HepG2 (cell line): ENCODE measurements at places on chromosomes 1 and 21.

DNA sequence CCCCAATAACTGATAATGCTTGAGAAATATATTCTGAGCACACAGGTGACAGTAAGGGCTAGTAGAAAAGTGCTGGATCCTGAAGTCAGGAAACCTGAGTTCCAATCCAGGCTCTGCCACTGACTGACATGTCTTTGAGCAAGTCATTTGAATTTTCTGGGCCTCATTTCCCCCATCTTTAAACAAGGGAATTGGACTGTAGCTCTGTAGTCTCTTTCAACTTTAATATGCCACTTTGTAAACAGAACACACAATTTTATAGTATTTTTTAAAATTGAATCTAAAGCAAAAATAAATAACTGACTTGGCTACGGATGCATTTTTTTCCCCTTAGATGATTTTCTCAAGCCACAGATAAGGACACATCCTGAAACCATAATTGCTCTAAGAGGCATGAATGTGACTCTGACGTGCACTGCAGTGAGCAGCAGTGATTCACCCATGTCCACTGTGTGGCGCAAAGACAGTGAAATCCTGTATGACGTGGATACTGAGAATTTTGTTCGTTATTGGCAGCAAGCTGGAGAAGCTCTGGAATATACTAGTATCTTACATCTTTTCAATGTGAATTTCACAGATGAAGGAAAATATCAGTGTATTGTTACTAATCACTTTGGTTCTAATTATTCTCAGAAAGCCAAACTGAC is 37.0 kb downstream of the LRIG2 start:
- no peaks in the 10 kb centered on the region for H3K27me3 ChIP-seq
- no peak for DNase-seq
- H3K36me3 ChIP-seq, result peaks cover 65% of the 10 kb centered on the region
- no peak overlapping the region for H3K27ac ChIP-seq

- no peak overlapping the region for H3K27ac ChIP-seq
- DNase-seq, result no peak
- H3K36me3 ChIP-seq, result no peaks in the 10 kb centered on the region
- H3K27me3 ChIP-seq, result no peaks in the 10 kb centered on the region
- H3K4me3 ChIP-seq, result no peak overlapping the region
Observed at GRCh38 chr1:16900751-16901150, 5.0 kb downstream of the RNU1-2 start.

GRCh38 chr21:19684328-19684727 is 1280.7 kb upstream of the TMPRSS15 start:
- no peak overlapping the region for H3K4me3 ChIP-seq
- no peaks in the 10 kb centered on the region for H3K4me1 ChIP-seq
- H3K27ac ChIP-seq, result no peak overlapping the region
- DNase-seq, result no peak
- H3K27me3 ChIP-seq, result no peaks in the 10 kb centered on the region

DNA sequence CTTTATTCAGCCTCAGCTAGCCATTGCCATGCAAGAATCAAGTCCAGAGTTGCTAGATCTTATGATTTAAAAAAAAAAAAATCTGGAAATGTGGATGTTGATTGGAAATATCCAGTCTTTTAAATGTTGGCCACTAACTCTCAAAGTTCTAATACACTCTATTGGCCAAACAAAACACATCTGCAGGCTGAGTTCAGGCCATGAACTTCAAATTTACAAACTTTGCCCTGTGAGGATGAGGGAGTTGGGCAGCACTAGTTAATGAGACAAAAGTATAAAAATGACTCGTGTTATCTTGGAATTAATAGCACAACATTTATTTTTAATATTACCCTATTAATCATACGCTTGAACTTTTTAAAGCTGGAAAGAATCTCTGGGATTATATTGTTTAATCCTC is 432.3 kb downstream of the PLPP3 start:
- no peaks in the 10 kb centered on the region for H3K36me3 ChIP-seq
- no peak for DNase-seq
- H3K27ac ChIP-seq, result no peak overlapping the region
- no peaks in the 10 kb centered on the region for H3K27me3 ChIP-seq
- no peaks in the 10 kb centered on the region for H3K4me1 ChIP-seq

DNA sequence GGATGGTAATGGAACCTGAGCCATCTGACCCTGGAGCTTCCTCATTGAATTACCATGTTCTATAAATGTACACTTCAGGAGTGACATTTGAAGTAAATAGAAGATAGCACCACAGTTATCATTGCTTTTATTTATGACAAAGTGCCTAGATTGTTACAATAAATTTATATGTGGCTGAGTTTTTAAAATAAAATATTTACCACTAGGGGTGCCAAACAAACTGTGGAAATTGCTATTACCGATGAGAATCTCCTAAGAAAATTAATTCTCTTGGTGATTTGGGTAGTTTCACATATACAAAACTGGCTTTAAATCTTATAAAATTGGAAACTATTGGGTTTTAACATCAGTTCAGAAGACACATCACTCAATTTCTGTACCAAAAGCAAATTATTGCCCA is 1.4 kb upstream of the TNR start:
- no peaks in the 10 kb centered on the region for H3K36me3 ChIP-seq
- no peaks in the 10 kb centered on the region for H3K27me3 ChIP-seq
- H3K27ac ChIP-seq, result no peak overlapping the region
- DNase-seq, result no peak

DNA sequence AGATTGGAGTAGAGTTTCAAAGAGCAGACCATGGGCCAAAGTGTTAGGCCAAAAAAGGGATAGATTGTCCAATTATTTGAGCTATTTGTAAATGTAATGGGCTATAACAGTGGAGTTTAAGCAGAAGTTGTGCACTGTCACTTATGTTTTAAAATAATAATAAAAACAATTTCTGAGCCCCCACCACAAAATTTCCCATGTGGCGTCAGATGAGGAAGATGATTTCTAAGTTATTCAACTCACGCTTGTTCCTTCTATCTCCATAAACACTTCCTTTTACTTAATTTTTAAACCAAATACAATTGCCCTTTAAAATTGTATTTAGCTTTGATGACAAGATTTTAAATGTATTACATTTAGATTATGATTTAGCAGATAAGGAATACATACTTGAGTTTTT is 330.0 kb downstream of the PTPRC start:
- no peak overlapping the region for H3K4me3 ChIP-seq
- H3K27me3 ChIP-seq, result no peaks in the 10 kb centered on the region
- H3K4me1 ChIP-seq, result no peaks in the 10 kb centered on the region
- DNase-seq, result no peak
- H3K36me3 ChIP-seq, result no peaks in the 10 kb centered on the region

GRCh38 chr1:150622303-150622975 is 7.0 kb downstream of the ENSA start:
- H3K27me3 ChIP-seq, result no peaks in the 10 kb centered on the region
- DNase-seq, result no peak
- no peak overlapping the region for H3K4me3 ChIP-seq
- H3K4me1 ChIP-seq, result peaks cover 43% of the 10 kb centered on the region
- peaks cover 17% of the 10 kb centered on the region for H3K36me3 ChIP-seq

- no peaks in the 10 kb centered on the region; the same call in 2 of the 3 replicates for H3K27me3 ChIP-seq
- no peak for DNase-seq
- peaks cover 78% of the 10 kb centered on the region for H3K4me1 ChIP-seq
- peak overlapping the region; percentile 75 for H3K27ac ChIP-seq
- H3K4me3 ChIP-seq, result peak overlapping the region; percentile 96
Observed at GRCh38 chr21:38807441-38807871, 1.7 kb downstream of the ETS2 start.

GRCh38 chr1:118335331-118335732 is 150.3 kb upstream of the SPAG17 start:
- no peak for DNase-seq
- no peak overlapping the region for H3K4me3 ChIP-seq
- H3K4me1 ChIP-seq, result no peaks in the 10 kb centered on the region

DNA sequence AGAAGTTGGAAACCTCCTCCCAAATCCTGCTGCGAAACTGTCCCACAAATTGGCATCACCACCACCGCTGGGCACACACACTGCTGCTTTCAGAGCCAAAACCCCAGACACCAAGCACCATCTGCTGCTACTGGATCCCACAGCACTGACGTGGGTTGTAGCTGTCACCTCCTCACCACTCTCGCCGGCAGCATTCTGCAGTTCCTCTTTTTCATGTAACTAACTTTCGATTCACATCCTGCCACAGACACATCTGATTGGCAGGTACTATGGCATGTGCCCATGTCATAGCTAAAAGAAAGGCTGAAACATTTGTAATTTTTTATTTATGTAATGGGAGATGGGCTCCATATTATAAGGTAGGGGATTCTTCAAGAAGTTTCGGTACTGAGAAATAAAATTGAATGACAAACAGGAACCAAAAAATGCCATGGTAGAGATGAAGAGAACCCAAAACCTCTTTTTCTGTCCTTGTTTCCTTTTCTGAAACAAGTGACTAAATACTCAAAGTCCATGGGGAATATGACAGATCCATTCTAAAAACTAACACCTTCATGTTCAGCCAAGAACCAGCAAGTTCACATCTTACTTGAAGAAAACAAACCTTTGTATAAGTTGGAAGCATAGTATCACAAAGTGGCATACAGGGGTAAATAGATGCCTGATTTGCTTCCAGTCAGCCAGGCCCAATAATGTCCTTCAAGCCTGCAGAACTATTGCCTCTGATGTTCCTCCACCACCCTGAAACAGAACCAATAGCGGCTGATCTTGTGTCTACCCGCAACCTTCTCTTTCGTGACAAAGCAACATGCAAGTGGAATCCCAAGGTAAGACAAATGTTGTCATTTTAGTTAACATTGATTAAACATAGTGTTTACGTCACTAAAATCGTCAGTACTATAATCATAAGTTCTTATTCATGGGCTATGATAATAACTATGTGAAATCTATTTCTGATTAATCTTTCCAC is 26.6 kb upstream of the RGS13 start:
- H3K27me3 ChIP-seq, result no peaks in the 10 kb centered on the region
- DNase-seq, result no peak
- no peaks in the 10 kb centered on the region for H3K36me3 ChIP-seq
- no peak overlapping the region for H3K27ac ChIP-seq
- H3K4me1 ChIP-seq, result 0 out of 2 replicates have a peak, but pooled peaks cover 13% of the 10 kb centered on the region
- H3K4me3 ChIP-seq, result no peak overlapping the region

GRCh38 chr1:26359981-26360806 is 6.3 kb upstream of the CRYBG2 start:
- DNase-seq, result no peak
- H3K4me3 ChIP-seq, result no peak overlapping the region
- H3K36me3 ChIP-seq, result no peaks in the 10 kb centered on the region
- H3K4me1 ChIP-seq, result peaks cover 88% of the 10 kb centered on the region

- peak; percentile 56 for DNase-seq
- peak overlapping the region; percentile 96 for H3K27ac ChIP-seq
- no peak overlapping the region for H3K4me3 ChIP-seq
- peaks cover 45% of the 10 kb centered on the region for H3K4me1 ChIP-seq
- H3K36me3 ChIP-seq, result peaks cover 3% of the 10 kb centered on the region; the same call in 1 of the 2 replicates
Observed at GRCh38 chr1:26915204-26915842, 1.5 kb upstream of the NR0B2 start.

DNA sequence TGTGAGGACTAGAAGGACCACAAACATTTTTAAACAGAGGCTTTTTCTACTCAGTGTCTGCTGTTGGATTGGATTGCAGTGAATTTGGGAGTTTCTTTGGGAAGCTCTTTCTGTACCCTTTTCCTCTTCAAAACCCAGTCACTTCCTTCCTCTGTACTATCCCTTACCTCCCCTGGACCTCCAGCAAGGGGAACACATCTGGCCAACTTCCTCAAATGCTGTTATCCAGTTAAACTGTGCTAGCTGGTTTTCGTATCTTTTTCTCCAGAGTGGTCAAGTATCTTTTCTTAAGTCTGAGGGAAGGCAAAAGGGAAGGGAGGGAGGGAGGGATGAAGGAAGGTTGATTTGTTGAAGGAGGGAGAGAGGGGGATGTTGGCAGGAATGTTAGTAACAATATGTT is 99.2 kb upstream of the TNR start:
- H3K27ac ChIP-seq, result no peak overlapping the region
- H3K36me3 ChIP-seq, result no peaks in the 10 kb centered on the region
- no peak for DNase-seq
- H3K4me3 ChIP-seq, result no peak overlapping the region

GRCh38 chr1:47618222-47618720 is 180.4 kb downstream of the FOXD2 start:
- no peak overlapping the region for H3K4me3 ChIP-seq
- H3K36me3 ChIP-seq, result no peaks in the 10 kb centered on the region
- DNase-seq, result no peak
- no peaks in the 10 kb centered on the region for H3K4me1 ChIP-seq
- H3K27ac ChIP-seq, result no peak overlapping the region

DNA sequence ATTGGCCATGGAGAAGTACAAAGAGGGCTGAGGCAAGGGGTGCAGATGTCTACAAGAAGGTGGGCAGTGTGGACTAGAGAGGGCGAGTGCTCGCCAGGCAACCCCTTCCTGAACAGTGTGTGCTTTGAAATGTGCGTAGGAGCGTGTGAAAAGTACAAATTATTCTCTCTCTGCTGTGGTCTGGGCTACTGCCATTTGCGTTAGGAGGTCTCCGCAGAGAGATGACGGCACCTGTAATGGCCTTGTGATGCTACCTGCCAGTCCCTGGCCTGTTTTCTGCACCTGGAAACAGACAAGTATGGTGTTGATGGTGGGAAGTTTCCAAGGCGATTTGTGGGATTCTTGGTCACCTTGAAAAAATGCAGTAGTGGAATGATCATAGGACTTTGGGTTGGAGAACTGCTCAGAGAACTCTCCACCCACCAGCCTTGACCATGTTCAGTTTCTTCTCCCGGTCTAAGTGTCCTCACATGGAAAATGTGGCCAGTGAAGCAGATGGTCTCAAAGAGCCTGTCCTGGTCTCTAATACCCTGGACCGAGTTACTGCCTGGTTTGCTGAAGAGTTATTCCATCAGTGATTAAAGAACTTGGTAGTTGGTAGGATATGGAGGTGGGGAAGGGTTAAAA is 74.5 kb downstream of the MRPS6 start:
- H3K4me3 ChIP-seq, result no peak overlapping the region
- no peak overlapping the region for H3K27ac ChIP-seq
- no peak for DNase-seq
- H3K27me3 ChIP-seq, result no peaks in the 10 kb centered on the region

- no peaks in the 10 kb centered on the region for H3K36me3 ChIP-seq
- H3K4me3 ChIP-seq, result no peak overlapping the region
- DNase-seq, result peak; percentile 85
- H3K27ac ChIP-seq, result peak overlapping the region; percentile 51
- H3K27me3 ChIP-seq, result no peaks in the 10 kb centered on the region
- peaks cover 54% of the 10 kb centered on the region for H3K4me1 ChIP-seq
Observed at GRCh38 chr1:181092883-181093458, 4.5 kb downstream of the IER5 start.
